ENCODE measurements at places on chromosomes 4 and X. TPM values are rescaled to one million over a fixed set of nuclear protein-coding genes. Genes with fewer than 3 reads are reported as not detected.

Gene DCAF8L2
- not detected for polyA plus RNA-seq

Gene CNGA1
- 4.0 TPM for polyA plus RNA-seq

Gene TRIM61
- polyA plus RNA-seq: 4.3 TPM

Gene KCND1
- polyA plus RNA-seq: 2.1 TPM

Gene GPC3
- 1,341 TPM for polyA plus RNA-seq

Gene PF4V1
- polyA plus RNA-seq: 0.71 TPM

Gene HPSE
- polyA plus RNA-seq: 1.3 TPM

Gene SLITRK4
- 18.3 TPM for polyA plus RNA-seq

Gene CTAG2
- not detected for polyA plus RNA-seq

Gene NAP1L3
- polyA plus RNA-seq: 12.9 TPM

Gene SUPT20HL1
- polyA plus RNA-seq: not detected

Gene GPR119
- not detected for polyA plus RNA-seq

Gene DTHD1
- polyA plus RNA-seq: not detected

Gene SATL1
- 0.65 TPM for polyA plus RNA-seq

Gene PALLD
- polyA plus RNA-seq: 223 TPM

GRCh38 chr4:26520728-26521450 is 30.6 kb upstream of the CCKAR start:
- DNase-seq: no peak

GRCh38 chr4:155143512-155143911 is 64.9 kb upstream of the NPY2R start:
- no peak for DNase-seq

- DNase-seq: no peak
Measured at GRCh38 chrX:141220342-141221008, 21.8 kb downstream of the SPANXC start.

GRCh38 chr4:152785639-152786615 is 6.2 kb downstream of the ARFIP1 start:
- no peak for DNase-seq

GRCh38 chrX:68186552-68187262 is 246.6 kb downstream of the OPHN1 start:
- no peak for DNase-seq

- DNase-seq: no peak
Measured at GRCh38 chr4:155491336-155492120, 114.8 kb upstream of the MAP9 start.

DNA sequence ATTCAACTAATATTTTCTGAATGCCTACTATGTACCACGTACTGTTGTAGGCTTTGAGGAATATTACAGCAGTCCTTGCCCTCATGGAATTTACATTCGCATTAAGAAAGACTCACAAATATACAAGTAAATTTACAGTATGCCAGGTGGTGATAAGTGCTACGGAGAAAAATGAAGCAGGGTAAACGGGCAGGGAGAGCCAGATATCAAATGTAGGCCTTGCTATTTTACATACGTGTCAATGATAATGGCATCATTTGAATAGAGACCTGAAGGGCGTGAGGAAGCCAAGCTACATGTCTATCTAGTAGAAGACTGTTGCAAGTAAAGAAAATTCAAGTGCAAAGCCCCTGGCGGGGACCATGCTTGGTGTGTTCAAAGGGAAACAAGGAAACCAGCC is 65.2 kb downstream of the AMMECR1 start:
- no peak for DNase-seq

GRCh38 chr4:13542577-13543031 is 1.7 kb downstream of the NKX3-2 start:
- DNase-seq: no peak

DNA sequence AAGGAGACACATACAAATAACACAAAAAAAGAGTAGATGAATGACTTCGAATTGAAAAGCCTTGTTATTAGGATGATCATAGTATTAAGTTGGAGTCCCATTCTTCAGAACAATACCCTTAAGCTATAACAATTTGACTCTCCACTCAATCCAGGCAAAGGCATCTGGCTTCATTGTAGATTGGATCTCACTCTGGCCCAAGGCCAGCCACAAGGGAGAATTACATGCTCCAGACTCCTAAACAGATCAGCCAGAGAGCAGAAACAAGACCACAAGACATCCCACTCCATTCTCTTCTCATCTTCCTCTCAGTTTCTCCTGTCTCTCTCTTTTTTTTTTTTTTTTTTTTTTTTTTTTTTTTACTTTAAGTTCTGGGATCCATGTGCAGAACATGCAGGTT is 213.9 kb downstream of the DHX15 start:
- no peak for DNase-seq

GRCh38 chr4:27624749-27625148 is 764.1 kb downstream of the STIM2 start:
- no peak for DNase-seq

GRCh38 chr4:86831262-86832130 is 17.7 kb downstream of the SLC10A6 start:
- DNase-seq: no peak

DNA sequence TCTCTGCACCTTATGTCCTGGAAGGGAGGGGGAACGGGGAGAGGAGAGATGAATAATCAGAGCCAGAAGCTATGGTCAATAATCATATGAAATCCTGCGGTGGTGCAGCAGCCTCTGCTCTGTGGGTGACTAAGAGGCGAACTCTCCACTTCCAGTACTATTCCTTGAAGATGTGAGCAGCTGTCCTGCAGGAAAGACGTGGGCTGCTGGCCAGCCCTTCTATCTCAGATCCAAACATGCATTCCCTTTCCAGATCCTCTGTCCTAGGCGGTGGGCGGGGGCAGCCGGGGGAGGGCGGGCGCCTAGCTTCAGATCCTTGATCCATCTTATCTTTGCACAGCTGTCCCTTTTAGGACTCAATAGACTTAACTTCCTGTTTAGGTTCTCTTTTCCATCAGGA is 34.5 kb downstream of the SPINK2 start:
- no peak for DNase-seq

DNA sequence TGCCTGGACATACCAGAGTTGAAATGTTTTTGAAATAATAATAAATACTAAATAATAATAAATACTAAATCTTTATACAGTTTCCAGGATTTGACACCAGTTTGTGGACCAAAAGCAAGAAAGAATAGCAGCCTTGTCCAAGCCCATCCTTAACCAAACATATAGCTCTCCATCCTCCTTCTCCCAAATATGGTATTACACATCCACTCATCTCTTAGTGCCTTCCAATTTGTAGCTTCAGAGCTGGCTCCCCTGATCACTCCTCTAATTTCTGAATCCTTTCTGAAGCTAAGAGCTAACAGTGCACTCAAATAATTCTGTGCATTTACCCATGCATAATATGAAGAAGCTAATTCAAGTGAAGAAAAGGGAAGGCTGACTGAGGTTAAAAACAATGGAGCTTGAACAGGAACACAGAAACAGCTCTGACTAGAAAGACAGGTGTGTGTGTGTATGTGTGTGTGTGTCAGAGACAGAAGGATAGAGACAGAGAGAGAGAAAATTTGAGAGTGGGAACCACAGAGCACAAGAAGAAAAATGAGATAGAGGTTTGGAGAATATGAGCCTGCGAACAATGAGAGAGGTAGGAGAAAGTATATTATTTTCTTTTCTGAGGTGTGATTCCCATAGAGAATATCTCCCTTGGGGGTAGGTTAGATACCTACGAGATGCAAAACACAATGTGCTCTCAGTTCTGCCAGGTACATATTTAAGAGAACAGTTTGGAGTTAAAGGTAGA is 123.5 kb downstream of the CAMK2D start:
- no peak for DNase-seq

GRCh38 chrX:15816886-15817285 is 26.6 kb downstream of the ZRSR2 start:
- no peak for DNase-seq

- no peak for DNase-seq
Measured at GRCh38 chr4:41647383-41647782, 101.1 kb downstream of the PHOX2B start.

DNA sequence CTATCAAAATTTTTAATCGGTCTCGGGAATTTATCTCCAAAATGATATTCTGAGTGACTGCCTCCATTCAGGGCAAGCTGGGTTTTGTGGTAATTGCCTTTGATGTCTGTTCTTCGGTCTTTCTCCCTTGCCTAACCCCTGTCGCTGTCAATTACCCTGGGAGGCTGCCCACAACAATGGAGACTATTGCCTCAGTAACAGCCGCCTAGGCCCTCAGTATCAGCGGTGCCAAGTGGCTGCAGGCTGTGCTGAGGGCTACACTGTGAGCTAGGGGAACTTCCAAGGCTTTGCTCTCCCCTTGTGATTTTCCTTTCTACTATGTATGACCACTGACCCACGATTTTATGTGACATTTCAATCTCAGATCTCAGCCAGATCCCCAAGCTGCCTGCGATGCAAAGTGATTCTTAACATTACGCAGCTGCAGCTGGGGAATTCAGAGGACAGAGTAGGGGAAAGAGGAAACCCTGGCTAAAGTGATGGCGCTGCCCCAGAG is 36.3 kb upstream of the REST start:
- no peak for DNase-seq

- DNase-seq: no peak
Measured at GRCh38 chr4:12978310-12978709, 505.8 kb downstream of the RAB28 start.

- no peak for DNase-seq
Measured at GRCh38 chr4:91198951-91199350, 1071.8 kb downstream of the CCSER1 start.

DNA sequence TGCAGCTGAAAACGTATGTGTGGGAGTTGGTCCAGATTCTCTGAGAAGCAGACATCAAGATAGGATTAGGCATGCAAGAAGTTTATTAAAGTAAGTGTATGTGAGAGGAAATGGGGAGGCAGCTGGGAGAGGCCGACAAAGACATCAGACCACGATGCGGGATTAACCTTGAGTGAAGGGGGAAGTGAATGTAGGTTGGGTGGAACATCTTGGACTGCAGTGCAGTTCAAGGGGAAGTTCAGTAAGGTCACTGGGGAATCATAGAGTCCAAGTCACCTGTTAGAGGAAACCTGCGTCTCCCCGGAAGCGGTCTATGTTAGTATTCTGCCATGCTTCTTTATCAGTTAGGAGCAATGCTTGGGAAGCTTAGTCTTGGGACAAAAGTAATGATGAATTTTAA is 22.0 kb downstream of the CXCL8 start:
- DNase-seq: no peak

- no peak for DNase-seq
Measured at GRCh38 chr4:13891544-13891939, 264.0 kb upstream of the BOD1L1 start.

DNA sequence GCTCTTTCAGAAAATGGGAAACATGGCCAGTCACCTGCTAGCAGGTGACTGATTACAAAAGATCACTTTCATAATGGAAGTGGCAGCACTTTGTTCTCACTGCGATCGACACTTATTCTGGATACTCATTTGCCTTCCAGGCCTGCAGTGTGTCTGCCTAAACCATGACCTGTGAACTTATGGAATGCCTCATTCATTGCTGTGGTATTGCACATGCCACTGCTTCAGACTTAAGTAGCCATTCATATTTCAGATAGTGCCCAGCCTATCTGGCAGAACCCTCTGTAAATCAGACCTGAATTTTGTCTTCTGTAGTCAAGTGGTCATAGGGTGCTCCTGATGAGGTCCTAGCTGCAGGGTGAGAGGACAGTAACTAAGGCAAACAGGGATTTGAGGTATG is 23.3 kb upstream of the MGST2 start:
- DNase-seq: no peak

DNA sequence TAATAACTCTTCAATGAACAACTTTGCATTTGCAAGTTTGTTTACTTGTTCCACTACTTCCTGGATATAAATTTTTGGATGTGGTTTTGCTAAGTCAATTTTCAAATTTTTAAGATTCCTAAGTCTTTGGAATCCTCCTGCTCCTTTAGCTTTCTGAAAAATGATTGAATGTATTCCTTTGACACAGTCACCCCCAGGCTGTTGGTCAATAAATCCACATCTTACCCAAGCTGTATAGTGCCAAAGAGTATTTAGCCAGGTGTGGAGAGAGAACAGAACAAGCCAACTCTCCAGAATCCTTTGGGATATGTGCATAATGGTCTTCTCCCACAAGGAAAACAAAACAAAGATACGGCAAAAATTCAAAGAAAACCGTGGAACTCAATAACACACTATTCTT is 56.9 kb upstream of the INTU start:
- DNase-seq: no peak

DNA sequence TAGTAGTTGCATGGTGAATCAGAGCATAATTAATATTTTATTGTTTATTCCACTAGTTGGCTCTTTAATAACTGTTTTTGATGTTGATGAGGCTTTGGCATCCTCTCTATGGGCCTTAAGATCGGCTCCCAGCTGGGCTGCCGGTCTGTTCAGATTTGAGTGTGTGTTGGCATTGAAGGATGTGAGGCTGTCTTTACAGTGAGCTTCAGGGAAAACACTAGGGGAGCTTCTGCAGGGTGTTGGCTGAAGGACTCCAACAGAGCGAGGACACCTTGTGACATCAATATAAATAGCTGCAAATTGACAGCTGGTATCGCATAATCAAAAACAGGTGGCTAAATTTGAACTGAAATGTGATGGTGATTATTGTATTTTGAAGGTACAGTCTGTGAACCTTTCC is 322.0 kb downstream of the FSTL5 start:
- no peak for DNase-seq

DNA sequence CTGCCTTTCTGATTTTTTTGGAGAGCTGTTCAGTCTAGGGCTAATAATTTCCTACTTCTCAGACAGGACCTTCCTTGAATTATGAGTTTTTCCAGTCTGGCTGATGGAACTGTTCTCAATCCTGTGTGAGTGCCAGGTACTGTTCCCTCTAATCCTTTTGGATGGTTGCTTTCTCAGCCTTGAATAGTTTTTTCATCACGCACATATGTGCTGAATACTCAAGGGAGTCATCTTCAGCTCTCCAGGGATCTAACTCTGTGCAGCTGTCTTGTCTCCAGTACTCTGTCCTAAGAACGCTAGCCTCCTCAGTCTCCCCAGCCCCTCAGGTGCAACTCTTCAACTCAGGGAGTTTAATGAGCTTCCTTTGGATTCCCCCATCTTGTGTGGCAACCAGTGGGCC is 93.2 kb downstream of the GASK1B start:
- DNase-seq: no peak

DNA sequence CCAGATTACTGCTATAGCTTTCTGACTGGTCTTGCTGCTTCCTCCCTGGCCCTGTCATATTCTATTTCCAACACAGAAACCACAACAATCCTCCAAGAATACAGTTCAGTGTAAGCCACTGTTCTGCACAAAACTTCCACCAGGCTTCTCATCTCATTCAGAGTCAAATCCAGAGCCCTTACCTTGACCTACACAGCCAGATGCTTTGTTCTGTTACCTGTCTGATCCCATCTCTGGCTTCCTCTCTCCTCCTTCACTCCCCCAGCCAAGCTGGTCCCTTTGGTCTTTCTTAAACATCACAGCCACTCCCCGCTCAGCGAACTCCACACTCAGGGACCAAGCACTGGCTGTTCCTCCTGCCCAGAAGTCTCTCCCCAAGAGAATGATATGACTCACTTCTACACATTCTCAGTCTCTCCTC is 84.8 kb upstream of the BMP2K start:
- DNase-seq: no peak

Measured in right renal cortex interstitium (tissue), 3 donors.